ENCODE measurements at places on chromosomes 3 and 15.

DNA sequence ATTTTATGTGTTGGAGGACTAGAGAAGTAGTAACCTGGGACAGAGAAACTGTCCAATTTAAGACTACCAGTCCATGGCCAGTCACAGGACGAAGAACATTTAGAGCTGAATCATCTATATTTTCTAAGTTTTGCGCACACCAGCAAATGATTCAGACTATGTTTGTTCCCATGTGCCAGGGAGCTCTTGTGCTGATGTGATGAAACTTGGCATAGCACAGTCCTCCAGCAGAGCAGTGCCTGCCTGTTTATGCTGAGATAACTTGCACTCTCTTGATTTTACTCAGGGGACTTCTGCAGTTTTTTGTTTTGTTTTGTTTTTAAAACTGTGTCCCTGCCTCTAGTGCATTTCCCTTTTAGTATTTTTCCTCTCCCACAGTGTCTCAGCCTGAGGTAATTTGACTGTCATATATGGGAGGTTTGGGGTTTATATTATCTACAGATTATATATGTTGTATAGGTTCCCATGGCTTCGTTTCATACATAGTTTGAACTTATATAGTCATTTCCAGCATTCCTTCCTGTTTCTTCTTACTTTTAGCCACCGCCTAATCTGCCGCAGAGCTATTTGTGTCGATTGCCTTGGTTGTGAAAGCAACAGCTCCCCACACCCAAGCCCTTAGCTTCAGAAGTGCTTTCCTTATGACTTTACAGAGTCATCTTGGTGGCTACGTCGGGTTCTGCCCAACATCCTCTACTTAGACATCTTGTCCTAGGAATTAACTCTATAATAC is 45.5 kb downstream of the PPM1L start:
- no peak for DNase-seq

DNA sequence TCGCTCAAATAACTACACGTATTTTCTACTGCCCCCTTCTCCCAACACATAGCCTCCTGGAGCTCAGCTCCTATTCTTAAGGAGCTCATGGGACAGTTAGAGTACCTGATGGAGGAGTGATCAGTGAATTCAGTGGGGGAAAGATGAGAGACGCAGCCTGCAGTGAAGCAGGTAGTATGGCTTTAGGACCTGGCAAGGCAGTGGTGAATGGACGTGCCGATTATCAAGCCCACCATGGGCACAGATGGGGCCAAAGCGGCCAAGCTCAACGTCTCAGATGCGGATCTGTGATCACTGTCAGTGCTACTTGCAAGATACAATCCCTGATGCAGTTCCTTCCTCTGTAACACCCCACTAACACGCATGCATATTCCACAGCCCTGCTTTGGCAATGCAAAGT is 45.8 kb upstream of the ATP2B2 start:
- no peak for DNase-seq

GRCh38 chr3:146403792-146404191 is 65.6 kb downstream of the PLSCR2 start:
- DNase-seq: no peak

DNA sequence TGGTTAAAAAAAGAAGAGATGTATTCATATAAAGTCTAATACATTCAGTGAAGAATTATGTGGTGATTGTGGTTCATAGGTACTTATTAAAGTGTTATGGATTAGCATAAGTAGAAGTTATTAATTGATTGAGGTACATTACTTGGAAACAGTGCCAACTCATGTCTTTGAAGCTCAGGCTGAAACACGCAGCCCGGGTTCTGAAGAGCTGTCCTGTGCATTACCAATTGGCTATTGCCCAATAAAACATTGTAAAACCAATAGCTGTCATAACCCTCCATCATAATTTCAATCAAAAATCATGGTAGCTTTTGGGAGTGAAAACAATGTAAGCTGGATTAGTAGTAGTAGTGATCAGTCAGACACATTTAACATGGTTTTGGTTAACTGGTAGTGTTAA is 560.1 kb downstream of the MCTP2 start:
- no peak for DNase-seq

GRCh38 chr15:75791337-75791713 is 51.9 kb upstream of the UBE2Q2 start:
- DNase-seq: no peak

- no peak for DNase-seq
Measured at GRCh38 chr3:157588386-157589060, 85.3 kb upstream of the VEPH1 start.

GRCh38 chr3:99870712-99871111 is 53.0 kb downstream of the CMSS1 start:
- no peak for DNase-seq

- DNase-seq: no peak
Measured at GRCh38 chr3:152628496-152628895, 206.4 kb upstream of the P2RY1 start.

- DNase-seq: no peak
Measured at GRCh38 chr3:10962481-10963036, 30.0 kb upstream of the SLC6A1 start.

DNA sequence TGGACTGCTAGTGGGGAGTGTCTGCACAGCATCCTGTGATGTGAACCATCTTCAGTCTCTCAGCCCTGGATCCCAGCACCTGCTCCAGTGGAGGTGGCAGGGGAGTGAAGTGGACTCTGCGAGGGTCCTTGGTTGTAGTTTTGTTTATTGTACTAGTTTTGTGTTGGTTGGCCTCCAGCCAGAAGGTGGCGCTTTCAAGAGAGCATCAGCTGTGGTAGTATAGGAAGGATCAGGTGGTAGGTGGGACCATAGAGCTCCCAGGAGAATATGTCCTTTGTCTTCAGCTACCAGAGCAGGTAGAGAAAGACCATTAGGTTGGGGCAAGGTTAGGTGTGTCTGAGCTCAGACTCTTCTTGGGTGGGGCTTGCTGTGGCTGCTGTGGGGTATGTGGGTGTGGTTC is 20.9 kb downstream of the NEK11 start:
- no peak for DNase-seq

- DNase-seq: no peak
Measured at GRCh38 chr3:149087208-149087607, 875 bp upstream of the HLTF start.

GRCh38 chr3:170475092-170475685 is 56.5 kb downstream of the CLDN11 start:
- DNase-seq: no peak

GRCh38 chr15:66144978-66145725 is 108.4 kb downstream of the MEGF11 start:
- no peak for DNase-seq

GRCh38 chr3:147903026-147903425 is 493.9 kb downstream of the ZIC1 start:
- DNase-seq: no peak

DNA sequence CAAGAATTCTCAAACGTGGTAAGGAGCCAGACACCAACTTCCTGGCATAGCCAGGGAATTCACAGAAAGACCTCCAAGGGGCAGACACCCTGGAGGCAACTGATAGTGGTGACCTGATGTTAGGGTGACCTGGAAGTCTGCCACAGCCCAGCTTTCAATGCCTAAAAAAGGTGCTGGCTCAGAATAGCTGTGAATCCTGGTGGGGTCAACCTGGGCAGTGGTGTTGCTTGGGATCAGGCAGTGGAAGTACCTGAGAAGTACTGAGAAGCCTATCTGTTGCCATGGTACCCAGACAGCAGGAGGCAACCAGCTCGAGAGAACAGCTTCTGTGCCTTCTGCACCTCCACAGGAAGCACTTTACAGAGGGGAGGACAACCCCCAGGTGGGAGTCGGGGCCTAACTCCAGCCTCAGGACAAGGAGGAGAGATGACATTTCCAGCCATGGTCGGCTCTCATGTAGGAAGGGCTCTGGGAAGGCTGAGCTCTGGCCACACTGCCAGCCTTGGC is 55.4 kb upstream of the LARS2 start:
- no peak for DNase-seq

DNA sequence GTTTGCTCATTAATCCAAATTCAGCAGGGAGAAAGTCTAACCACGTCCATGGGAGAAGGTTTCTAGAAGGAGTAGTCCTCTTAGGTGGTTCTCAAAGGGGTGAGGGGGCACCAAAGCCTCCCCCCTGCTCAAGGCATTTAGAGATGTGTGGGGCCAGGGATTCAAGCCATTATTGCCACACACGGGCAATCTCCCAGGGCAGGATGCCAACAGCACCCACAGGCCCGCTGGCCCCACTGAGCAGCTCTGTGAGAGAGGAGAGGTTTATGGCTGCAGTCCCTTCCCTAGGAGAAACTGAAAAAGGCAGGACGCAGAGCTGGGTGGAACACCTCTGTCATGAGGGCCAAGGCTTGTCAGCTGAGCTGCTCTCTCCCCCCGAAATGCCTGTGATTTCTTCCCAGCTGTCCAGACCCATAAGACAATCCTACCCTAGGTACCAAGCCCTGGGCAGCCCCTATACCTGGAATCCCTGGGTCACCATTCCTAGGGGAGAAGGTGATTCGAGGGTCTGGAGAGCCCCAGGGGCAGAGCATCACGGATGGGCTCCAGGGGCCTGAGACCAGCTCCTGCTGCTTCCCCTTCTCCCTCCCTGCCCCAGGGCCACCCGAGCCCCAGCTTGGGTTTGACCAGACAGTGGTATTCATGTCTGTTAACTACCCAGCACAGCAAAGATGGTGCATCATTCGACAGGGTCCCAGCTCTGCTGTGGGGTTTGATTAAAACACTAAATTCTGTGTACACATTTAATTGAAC is 39.0 kb downstream of the WHAMM start:
- DNase-seq: no peak

GRCh38 chr3:145678401-145678800 is 482.6 kb downstream of the PLOD2 start:
- no peak for DNase-seq

DNA sequence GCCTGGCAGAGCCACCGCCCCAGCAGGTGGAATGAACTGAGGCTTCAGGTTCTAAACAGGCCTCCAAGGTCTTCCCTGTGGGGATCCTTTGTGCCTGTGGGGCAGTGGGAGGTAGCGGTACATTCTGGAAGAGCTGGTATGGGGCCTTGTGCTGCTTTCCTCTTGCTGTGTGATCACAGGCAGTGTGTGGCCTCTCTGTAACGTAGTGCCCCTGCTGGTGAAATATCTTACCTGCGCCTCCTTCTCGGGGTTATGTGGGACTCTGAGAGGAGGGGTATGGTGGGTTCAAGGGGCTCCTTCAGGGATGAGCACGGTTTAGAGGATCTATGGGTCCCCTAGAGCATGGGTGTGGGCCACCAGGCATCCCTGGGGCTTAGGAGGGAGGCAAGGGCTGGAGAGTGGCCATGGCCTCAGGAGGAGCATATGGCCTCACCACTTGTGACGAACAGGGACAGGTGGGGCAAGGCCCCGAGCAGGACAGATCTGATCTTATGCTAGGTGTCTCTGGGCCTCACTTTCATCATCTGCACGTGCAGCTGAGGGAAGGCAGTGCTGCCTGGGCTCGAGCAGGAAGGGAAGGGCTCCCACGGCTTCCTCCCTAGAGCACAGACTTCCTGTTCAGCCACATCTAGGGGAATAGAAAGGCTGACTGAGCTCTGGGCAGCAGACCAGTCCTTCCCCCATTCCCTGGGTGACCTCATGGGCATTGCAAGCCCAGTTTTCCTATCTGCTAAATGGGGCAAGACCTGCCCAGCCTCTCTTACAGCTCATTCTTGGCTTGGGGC is 1.9 kb upstream of the ALS2CL start:
- DNase-seq: no peak

DNA sequence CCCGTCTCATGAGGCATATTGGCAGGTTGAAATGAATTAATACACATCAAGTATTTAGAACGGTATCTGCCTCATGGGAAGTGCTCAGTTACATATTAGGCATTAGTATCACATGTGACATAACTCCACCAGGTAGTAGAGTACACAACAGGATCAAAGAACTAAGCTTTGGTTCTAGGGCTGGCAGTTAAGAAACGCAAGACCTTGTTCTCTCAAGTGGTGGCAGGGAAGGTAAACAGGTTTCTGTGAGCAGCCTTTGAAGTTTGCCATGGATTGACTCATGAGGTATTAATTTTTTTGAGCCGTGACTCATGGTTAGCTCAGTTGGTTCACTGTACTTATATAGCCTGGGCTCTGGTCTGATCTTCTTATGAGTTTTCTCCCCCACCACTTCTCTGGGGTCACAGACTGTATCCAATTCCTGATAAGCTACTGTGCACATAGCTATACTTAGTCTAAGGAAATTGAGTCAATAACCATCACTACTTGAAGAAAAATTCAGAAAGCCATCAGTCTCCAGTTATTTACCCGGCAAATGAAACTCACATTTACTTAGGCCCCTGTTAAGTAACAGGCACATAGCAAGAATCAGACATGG is 155.6 kb upstream of the STT3B start:
- DNase-seq: no peak

- no peak for DNase-seq
Measured at GRCh38 chr3:189588475-189589178, 42.6 kb upstream of the TP63 start.

DNA sequence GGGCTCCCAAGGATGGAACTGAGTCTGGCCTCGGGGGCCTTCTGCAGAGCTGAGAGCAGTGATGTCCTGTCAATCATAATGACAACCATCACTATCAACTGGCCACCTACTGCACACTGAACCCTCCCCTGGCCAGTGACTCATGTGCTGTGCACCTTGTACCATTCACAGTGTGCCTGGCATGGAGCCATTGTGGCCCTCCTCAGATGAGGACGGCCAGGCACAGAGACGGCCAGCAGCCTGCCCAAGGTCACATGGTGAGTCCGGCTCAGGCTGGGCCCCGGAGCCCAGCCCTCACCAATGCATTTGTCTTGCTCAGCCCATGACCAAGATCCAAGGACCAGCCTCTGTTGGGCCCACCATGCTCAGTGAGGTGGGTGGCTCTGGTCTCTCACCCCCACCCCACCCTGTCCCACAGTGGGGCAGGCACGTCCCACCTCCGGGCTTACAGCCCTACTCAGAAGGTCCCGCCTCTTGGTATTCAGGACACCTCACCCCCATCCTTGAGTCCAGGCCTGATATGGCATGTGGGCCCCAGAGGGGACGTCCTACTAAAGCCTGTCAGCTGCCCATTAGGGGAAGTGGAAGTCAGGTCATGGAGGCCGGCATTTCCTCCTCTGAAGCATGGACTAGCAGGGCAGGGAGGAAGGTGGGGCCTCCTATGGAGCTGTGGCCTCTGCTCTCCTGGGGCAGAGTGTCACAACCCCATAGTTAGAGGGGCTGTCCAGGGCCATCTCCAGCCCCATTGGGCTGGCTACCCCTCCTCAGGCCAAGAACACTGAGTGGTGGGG is 35.9 kb upstream of the TMEM115 start:
- DNase-seq: no peak

- no peak for DNase-seq
Measured at GRCh38 chr3:139933766-139934165, 1.2 kb upstream of the CLSTN2 start.

Measured in NCI-H1694 treated with DMSO at 0.1 percent for 48 hours (cell line).